ENCODE measurements at places on chromosomes 11 and 22.

DNA sequence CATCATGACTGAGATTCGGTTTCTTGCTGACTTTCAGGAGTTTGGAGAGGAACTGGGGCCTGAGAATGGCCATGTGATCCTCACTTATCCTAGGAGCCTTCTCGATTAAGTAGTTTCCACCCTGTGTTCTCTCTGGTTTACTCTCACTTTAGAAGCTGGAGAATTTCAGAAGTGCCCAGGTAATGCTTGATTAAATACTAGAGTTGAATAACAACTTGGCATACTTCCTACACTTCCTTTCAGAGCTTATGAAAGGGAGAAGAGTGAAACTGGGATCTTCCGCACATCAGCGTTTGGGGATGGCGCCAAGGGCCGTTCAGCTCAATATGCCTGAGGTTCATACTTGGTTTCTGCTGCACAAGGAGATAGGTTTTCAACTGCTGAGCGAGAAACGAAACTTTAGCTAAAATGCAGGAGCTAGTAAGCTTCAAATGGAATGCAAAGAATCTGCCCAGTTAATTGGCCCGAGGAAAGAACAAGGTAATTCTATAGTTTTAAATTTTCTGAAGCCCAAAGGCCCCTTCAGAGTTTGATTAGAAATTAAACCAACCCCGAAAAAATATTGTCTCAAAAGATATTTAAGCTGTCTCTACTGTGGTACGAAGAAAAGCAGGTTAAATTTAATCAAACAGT lies 823 bp upstream of the MUC15 start:
- H3K27ac ChIP-seq: no peak overlapping the region
- H3K4me3 ChIP-seq: no peak overlapping the region
- no peak for DNase-seq

- H3K4me1 ChIP-seq: no peaks in the 10 kb centered on the region
- H3K27me3 ChIP-seq: peaks cover 40% of the 10 kb centered on the region
- no peak overlapping the region for H3K4me3 ChIP-seq
- no peak for DNase-seq
- H3K36me3 ChIP-seq: no peaks in the 10 kb centered on the region
- no peak overlapping the region for H3K27ac ChIP-seq
These were observed 32.1 kb upstream of the PAK1 start for GRCh38 chr11:77505956-77506355.

GRCh38 chr22:17501679-17502285 lies 61.5 kb upstream of the SLC25A18 start:
- H3K27me3 ChIP-seq: peaks cover 11% of the 10 kb centered on the region
- no peak for DNase-seq

GRCh38 chr11:27406498-27407354 lies 43.7 kb upstream of the CCDC34 start:
- H3K4me3 ChIP-seq: no peak overlapping the region
- H3K36me3 ChIP-seq: no peaks in the 10 kb centered on the region
- no peak for DNase-seq
- no peaks in the 10 kb centered on the region for H3K27me3 ChIP-seq

GRCh38 chr11:25943777-25944661 lies 387.9 kb upstream of the ANO3 start:
- H3K27ac ChIP-seq: no peak overlapping the region
- H3K27me3 ChIP-seq: no peaks in the 10 kb centered on the region
- H3K36me3 ChIP-seq: no peaks in the 10 kb centered on the region
- H3K4me1 ChIP-seq: no peaks in the 10 kb centered on the region
- DNase-seq: no peak

GRCh38 chr11:65078151-65078550 lies 5.7 kb downstream of the CDCA5 start:
- H3K27ac ChIP-seq: peak overlapping the region; percentile 39
- no peak overlapping the region for H3K4me3 ChIP-seq
- no peaks in the 10 kb centered on the region for H3K27me3 ChIP-seq
- peaks cover 54% of the 10 kb centered on the region for H3K36me3 ChIP-seq

DNA sequence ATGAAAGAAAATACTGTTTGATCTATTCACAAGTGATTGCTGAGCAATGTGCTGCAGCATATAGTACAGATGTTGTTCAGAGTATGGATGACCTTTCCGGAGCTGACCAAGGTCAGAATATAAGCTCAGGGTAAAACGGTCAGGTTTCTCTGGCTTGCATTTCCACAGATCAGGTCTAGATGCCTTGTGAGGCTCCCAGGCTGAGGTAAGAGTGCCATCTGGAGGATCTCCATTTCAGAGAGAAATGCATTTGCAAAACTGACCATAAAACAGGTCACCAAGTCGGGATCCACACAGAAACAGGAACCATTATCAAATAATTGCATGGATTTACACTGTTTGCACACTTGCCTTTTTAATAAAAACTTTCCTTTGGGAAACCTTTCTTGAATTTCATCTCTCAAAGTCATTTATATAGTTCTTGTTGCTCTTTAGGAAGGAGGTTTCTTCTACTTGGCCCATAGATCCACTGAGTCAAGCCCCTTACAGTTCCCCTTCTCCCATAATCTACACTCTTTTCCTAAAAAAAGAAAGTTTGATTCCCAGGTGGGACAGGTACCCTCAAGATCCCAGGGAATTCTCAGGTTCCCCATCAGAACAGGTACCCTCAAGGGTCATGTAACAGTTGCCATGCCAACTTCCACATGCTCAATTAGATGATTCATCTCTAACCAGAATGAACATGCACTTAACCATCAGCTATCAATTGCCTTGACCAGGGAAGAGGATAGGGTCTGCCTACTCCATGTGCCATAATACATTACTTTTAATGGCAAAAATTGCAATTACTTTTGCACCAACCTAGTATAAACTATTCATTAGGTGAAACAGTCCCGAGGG lies 25.0 kb upstream of the TMPRSS5 start:
- no peaks in the 10 kb centered on the region for H3K27me3 ChIP-seq
- H3K4me3 ChIP-seq: no peak overlapping the region
- H3K36me3 ChIP-seq: peaks cover 19% of the 10 kb centered on the region
- peak; percentile 49 for DNase-seq

- peak; percentile 56 for DNase-seq
- H3K36me3 ChIP-seq: peaks cover 2% of the 10 kb centered on the region
- H3K4me1 ChIP-seq: peaks cover 28% of the 10 kb centered on the region
- H3K27ac ChIP-seq: no peak overlapping the region
- H3K27me3 ChIP-seq: no peaks in the 10 kb centered on the region
These were observed 16.1 kb downstream of the CPT1A start for GRCh38 chr11:68825571-68825970.

DNA sequence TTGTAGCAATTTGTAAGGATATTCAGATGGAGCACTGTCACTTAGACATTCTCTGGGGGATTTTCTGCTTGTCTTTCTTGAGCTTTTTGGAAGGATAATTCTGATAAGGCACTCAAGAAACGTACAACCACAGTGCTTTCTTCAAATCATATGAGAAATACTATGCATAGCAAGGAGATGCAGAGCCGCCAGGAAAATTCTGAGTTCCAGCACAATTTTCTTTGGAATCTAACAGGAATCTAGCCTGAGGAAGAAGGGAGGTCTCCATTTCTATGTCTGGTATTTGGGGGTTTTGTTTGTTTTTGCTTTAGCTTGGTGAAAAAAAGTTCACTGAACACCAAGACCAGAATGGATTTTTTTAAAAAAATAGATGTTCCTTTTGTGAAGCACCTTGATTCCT lies 9.9 kb downstream of the PRSS23 start:
- H3K27ac ChIP-seq: no peak overlapping the region
- peaks cover 24% of the 10 kb centered on the region for H3K4me1 ChIP-seq
- H3K27me3 ChIP-seq: peaks cover 48% of the 10 kb centered on the region

DNA sequence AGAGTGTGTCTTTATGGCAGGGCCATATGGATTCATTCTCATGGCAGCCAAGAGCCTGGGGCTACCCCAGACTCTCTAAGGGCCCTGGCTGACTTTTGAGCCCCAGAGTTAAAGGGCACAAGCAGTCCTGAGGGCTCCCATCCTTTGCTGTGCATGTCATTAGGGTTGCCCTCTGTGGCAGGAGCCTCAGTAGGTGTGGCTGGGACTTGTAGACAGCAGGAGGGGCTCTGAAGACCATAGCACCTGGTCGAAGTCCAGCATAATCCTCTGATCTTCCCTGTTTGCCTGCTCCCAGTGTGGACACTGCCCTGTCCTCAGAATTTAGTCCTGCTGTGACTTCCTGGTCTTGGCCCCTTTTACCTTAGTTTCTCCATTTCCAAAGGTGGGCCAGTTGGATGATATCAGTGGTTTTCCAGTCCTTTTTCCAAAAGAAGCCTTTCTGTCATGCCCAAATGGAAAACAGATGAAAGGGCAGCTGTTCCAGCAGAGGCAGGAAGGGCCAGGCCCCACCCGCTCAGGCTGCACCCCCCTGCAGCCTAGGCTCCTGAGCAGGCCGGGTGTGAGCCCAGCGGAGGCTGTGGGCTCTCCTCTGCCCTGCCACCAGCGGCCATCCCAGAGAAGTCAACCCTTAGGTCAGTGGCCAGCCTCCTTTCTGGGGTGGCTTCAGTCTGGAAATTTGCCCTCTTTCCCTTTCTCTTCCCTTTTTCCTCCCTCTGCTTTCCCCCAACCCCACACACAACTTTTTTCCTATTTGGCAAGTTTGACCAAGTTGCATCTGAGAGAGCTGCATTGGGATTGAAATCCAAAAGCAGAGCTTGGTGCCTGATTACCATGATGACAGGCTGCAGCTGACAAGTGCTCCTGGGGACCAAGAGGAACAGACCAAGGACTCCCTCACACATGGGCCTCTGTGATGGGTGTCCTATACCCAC lies 32.8 kb upstream of the SUSD2 start:
- H3K4me1 ChIP-seq: peaks cover 42% of the 10 kb centered on the region
- peaks cover 2% of the 10 kb centered on the region for H3K36me3 ChIP-seq
- H3K27ac ChIP-seq: peak overlapping the region; percentile 62

- no peaks in the 10 kb centered on the region for H3K36me3 ChIP-seq
- no peak overlapping the region for H3K27ac ChIP-seq
- no peak overlapping the region for H3K4me3 ChIP-seq
These were observed 6.7 kb upstream of the ZDHHC13 start for GRCh38 chr11:19110295-19110694.

DNA sequence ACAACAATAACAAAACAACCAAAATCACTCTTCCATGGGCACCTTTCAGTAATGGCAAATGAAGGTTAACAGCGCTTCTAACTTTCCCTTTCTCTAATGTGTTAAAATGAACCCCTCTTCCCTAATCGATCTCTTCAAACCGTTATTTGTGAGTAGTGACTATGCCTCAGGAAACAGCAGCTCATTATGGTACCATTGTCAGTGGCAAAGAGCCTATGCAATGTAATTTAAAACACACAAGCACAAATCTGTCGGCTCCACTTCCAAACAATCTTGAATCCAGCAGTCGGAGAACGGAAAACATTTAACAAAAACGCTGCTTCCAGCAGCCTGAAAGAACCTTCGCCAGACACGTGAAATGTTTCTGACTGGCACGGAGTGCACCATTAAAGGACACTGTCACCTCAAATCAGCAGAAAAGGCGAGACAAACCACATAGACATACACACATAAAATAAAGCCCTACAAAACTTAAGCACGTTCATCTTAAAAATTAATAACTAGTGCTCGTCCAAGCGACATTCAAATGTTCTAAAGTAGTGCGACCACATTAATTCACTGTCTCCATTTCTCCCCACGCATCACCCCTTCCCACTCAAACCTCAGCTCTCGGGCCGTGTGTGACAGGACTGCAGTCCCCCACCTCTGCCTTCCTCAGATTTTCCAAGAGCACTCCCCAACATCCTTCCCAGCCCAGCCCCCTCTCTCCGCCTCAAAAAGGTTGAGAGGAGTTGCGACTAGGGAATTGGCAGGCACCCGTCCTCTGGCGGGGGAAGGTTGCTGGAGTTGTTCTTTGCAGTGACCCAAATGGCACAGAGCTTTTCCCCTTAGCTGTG lies 748 bp downstream of the RAB30 start:
- no peaks in the 10 kb centered on the region for H3K27me3 ChIP-seq
- peaks cover 23% of the 10 kb centered on the region for H3K36me3 ChIP-seq
- H3K27ac ChIP-seq: no peak overlapping the region
- peak; percentile 54 for DNase-seq
- no peak overlapping the region for H3K4me3 ChIP-seq

DNA sequence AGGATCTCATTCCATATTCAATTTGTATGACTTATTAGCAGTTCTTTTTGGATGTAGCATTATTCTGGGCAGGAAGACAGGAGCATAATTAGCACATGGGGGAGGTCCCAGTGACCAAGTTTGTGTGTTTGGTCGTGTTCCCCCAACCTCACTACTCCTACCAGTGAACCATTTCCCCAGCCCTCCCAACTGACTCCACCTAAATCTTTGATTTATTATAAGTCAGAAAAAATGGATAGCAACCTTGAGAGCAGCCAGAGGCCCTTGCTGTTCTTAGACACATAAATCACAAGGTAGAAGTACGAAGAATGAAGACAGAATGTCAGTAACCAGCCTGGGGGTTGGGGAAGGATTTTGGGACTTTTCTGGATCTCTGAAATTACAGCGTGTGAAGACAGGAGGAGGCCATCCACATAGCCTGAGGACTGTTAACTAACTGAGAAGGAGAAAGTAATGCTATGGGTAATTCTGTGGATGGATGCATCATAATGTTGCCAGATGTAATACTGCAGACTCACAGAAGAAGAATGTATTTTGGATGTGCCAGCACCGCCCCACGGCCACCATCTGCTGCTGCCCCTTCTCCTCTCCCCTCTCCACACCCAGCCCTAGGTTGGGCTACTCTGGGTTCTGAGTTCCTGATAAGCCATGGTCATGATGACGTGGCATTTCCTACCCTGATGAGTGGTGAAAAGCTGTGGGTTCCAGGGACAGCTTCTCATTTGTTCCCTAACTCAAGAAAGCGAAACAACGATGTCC lies 124.3 kb upstream of the TTC12 start:
- no peak overlapping the region for H3K4me3 ChIP-seq
- no peak overlapping the region for H3K27ac ChIP-seq
- DNase-seq: no peak
- H3K4me1 ChIP-seq: no peaks in the 10 kb centered on the region
- no peaks in the 10 kb centered on the region for H3K36me3 ChIP-seq

DNA sequence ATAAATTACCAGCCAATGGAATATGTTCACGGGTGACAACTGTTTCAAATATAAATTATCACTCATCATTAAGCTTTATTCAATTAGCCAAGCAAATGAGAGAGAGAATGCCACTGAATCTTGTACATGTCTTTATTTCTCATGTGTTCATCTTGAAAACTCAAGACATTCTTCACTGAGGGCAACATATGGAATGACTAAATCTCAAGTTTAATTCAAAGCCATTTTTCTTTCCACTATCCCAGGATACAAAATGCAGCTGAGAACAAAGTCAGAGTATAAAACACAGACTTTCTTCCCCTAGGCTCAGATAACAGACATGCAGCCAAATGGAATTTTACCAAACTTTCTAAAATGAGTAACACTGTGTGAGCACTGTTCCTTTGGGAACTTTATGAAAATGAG lies 12.1 kb upstream of the BBOX1 start:
- H3K27me3 ChIP-seq: no peaks in the 10 kb centered on the region
- no peaks in the 10 kb centered on the region for H3K36me3 ChIP-seq
- H3K27ac ChIP-seq: no peak overlapping the region
- H3K4me3 ChIP-seq: no peak overlapping the region
- no peaks in the 10 kb centered on the region for H3K4me1 ChIP-seq
- no peak for DNase-seq

GRCh38 chr11:12832480-12833224 lies 158.4 kb downstream of the TEAD1 start:
- H3K4me3 ChIP-seq: no peak overlapping the region
- no peak for DNase-seq
- H3K27me3 ChIP-seq: peaks cover 76% of the 10 kb centered on the region
- no peak overlapping the region for H3K27ac ChIP-seq

- peaks cover 39% of the 10 kb centered on the region for H3K36me3 ChIP-seq
- peaks cover 31% of the 10 kb centered on the region for H3K4me1 ChIP-seq
- peak; percentile 56 for DNase-seq
- no peaks in the 10 kb centered on the region for H3K27me3 ChIP-seq
These were observed 5.2 kb downstream of the PCSK7 start for GRCh38 chr11:117226388-117227385.

Measured in activated CD8-positive, alpha-beta memory T cell treated with anti-CD3 and anti-CD28 coated beads, Interleukin-2, amount 10 ng/mL, durations not matched to agents 7 days and 5 days (primary cell).